ENCODE measurements at places on chromosomes 7 and 10. TPM values are rescaled to one million over a fixed set of nuclear protein-coding genes. Genes with fewer than 3 reads are reported as not detected.

PEX1 gene
- total RNA-seq = 11.6 TPM

DNA sequence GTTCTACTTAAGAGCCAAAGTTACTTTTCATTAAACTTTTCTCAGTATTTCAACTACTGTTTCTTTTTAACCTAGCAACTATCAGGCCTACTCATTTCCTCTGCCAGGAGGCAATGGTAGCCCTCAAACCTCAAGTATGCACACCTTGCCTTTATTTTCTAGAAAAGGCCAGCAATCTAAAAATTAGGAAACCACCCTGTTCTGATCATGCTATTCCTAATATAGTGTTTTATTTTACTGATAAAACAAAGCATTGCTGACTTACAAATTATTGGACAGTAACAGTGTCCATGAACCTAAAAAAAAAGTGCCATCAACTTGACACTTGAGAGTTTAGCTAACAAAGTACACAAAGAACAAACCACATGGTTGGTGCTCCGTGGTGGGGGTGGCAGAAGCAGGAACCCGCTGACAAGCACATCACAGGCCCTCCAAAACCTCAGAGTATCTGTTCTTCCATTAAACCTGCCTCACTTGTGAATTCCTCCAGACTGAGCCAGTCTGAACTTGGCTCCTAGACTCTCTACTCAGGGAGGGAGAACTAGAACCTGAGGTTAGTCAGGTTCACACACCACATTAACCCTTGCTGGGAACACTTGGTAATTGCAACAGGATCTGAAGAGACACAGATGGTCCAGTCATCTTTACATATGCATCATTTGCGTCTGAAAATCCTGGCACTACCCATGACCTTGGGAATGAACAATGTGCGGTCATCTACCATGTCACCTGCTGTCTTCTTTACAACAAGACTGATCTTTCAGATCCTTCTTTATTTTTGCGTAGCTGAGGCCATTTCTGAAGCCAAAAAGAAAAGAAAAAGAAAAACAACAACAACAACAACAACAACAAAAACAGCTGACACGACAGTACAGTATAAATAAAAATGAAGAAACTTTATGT lies 31.9 kb downstream of the PIP4K2A start:
- DNase-seq = peak; percentile 80

DNA sequence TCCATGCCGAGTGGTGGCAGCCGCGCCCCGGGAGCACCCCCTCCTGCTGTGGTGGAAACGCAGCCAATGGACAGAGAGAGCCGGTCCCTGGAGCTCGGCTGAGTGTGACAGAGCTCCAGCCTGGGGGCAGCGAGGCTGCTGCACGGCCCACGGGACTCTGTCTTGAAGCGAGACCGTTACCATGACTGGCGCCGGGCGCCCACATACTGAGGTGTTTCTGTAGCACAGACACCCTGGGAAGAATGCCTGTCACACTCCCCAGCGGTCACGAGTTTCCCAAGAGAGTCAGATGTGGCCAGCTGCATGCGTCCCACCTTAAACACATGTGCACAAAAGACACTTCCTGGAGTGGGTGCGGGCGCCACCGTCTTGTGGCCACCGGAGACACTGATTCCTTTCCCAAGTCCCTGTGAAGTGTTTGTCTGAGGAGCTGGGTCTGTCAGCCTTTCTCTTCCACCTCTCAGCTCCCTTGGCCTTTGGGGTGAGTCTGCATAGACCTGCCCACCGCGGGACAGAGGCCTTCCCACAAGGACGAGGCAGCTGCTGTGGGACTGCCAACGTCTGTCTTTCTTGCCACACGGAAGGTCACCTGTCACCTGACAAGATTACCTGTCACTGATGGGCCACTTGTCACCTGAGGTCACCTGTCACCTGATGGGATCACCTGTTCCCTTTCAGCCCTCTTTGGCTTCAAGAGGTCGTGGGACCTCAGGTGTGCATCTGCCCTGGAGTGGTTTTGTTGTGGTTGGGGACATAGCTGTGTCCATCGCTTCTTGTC lies 94.6 kb downstream of the DNAJB6 start:
- DNase-seq = peak; percentile 26

GRCh38 chr7:130987092-130987491 lies 253.1 kb upstream of the KLF14 start:
- DNase-seq = no peak

HECW1 gene
- total RNA-seq = 12.9 TPM

DNA sequence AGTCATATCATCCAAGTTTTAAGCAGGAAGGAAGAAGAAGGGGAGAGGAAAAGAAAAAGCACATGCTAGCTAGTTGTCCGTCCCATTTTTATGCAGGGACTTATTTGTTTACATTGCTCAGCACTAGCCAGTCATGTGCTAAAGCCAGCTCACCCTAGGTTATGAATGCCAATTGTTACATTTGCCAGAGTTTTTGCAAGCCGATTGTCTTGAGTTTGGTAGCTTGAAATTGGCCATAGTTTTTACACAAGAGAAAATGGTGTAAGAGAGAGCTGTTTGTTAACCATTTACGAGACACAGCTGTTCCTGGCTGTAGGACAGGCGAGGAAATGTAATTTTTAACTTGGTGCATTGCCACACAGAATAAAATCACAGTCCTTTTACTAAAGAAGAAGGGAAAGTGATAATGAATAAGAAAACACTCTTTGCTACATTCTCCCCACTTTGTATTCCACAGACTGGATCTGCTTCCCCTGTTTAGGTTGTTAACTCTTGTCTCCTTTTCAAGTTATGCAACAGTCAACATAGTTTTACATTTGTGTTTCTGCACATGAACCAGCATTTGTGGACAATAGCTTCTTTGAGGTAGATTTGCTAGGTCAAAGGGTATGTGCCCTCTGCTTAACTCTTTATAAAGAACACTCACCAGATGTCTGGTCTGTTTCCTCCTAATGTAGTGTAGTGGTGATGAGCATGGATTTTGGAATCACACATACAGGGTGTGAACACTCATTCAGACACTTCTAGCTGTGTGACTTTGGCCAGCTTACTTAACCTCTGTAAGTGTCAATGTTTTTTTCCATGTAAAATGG lies 357.2 kb downstream of the LRMDA start:
- DNase-seq = peak; percentile 20

RASA4 gene
- total RNA-seq = 6.9 TPM

GRCh38 chr10:132916421-132916841 lies 25.9 kb downstream of the CFAP46 start:
- DNase-seq = no peak

PLXNA4 gene
- 1.4 TPM for total RNA-seq

SNX13 gene
- 51.3 TPM for total RNA-seq

GRCh38 chr7:20226860-20227259 lies 9.7 kb upstream of the MACC1 start:
- DNase-seq = no peak

DNA sequence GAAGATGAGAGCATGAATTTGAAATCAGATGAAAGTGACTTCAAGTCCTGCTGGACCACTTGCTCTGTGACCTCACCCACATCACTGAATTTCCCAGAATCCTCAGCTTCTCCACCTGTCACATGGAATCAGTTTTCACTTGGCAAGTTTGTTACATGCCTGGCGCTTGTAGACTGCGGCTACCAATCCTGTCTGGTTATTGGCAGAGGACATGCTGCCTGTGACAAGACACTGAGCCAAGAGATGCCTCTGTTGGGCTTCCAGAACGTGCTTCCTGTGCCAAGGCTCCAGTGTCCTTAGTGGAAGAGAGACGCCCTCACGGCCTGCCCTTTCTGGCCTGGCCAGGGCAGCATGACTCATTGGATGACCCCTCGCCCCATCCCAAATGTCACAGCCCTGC lies 4.4 kb upstream of the MYL10 start:
- no peak for DNase-seq

NRCAM gene
- 0.78 TPM for total RNA-seq

- no peak for DNase-seq
These were observed 391.7 kb upstream of the KLF6 start for GRCh38 chr10:4176500-4177281.

- DNase-seq = no peak
These were observed 135.1 kb downstream of the VPS50 start for GRCh38 chr7:93367254-93367653.

DNA sequence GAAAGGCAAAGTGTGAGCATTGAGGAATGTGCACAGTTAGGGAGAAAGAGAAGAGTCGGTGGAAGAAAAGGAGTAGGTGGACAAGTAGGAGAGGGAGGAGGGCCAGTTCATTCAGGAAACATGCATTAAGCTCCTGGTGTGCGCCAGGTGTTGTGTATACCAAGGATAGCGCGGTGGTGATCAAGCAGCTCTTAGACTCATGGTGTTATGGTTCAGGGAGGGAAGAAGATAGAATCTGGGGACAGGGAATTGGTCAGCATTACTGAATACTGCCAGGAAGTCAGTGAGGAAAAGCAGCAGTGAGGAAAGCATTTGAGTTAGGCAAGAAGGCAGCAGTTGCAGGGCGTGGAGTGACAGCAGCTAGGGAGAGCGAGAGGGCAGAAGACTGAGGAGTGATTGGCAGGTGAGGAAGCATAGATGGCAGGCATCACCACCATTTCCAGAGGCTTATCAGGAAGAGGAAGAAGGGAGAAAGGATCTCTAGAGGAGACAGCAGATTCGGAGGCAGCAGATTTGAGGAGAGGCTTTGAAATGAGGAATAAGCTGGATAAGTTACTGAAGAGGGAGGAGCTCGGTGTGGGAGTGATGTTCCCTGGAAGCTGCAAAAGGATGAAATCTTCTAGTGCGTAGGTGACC lies 265.6 kb downstream of the GFRA1 start:
- DNase-seq = no peak

PRTFDC1 gene
- total RNA-seq = not detected

GRCh38 chr10:93226619-93227018 lies 152.9 kb downstream of the CYP26A1 start:
- DNase-seq = no peak

- DNase-seq = no peak
These were observed 78.7 kb downstream of the PTPRN2 start for GRCh38 chr7:158508802-158509385.

GRCh38 chr7:32500922-32501341 lies 5.6 kb downstream of the AVL9 start:
- peak; percentile 70 for DNase-seq

AKR1C4 gene
- not detected for total RNA-seq

DNA sequence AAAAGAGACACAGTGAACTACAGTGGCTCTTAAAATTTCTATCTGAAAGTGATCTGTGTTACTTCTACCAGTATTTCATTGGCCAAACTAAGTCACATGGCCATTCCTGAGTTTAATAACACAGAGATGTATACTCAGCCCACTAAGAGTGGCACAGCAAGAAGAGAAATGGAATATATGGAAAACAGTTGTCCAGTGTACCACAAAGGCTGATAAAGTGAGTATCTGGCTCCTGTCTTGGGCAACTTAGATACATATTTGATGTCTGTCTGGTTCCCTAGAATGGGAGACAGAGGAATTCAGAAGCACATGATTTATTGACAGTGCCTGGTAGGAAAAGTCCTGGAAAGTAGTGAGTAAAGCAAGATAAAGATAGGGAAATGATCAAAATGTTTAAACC lies 10.1 kb upstream of the PON1 start:
- no peak for DNase-seq

DNA sequence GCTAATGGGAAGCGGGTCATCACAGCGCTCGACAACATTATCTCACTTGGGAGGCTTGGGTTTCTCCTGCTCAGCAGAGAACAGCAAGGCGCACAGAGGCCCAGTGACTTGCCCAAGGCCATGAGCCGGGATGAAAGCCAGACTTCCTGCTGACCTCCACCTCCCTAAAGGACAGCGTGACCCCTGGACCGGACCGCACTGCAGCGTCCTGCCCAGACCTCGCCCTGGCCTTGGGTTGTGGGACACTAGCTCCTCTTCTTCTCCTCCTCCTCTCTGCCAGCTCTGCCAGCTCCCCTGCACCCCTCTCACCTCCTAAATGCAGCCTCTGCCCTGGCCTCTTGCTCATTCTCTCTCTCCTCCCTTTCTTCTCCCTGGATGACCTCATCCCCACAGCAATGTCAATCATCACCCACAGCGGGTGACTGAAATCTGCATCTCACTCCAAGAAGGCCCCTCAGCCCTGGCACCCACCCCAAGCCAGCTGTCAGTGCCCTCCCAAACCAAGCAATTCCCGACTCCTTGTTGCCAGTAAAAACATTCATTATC lies 19.4 kb downstream of the SPOCK2 start:
- peak; percentile 38 for DNase-seq

GRCh38 chr7:115593111-115593510 lies 437.5 kb downstream of the TFEC start:
- no peak for DNase-seq

DNA sequence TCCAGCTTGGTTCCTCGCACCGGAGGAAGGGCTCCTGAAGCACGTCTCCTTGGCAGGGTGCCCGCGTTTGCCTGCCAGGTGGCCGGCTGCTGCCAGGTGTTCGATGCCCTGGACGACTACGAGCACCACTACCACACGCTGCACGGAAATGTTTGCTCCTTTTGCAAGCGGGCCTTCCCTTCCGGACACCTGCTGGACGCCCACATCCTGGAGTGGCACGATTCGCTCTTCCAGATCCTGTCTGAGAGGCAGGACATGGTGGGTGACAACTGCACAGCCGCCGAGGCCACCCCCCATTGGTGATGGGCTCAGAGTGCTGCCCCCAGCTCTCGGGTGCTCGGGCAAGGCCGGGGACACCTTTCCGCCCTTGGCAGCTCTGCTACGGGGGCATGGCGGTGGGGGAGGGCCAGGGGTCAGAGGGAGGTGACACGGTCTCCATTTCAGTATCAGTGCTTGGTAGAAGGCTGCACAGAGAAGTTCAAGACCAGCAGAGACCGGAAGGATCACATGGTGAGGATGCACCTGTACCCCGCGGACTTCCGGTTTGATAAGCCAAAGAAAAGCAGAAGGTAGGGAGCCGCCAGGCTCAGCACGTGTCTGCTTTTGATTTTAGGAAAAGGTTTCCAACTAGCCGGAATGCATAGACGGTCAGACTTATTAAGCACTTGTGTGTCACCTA lies 1.1 kb downstream of the ZNF511 start:
- DNase-seq = no peak

DNA sequence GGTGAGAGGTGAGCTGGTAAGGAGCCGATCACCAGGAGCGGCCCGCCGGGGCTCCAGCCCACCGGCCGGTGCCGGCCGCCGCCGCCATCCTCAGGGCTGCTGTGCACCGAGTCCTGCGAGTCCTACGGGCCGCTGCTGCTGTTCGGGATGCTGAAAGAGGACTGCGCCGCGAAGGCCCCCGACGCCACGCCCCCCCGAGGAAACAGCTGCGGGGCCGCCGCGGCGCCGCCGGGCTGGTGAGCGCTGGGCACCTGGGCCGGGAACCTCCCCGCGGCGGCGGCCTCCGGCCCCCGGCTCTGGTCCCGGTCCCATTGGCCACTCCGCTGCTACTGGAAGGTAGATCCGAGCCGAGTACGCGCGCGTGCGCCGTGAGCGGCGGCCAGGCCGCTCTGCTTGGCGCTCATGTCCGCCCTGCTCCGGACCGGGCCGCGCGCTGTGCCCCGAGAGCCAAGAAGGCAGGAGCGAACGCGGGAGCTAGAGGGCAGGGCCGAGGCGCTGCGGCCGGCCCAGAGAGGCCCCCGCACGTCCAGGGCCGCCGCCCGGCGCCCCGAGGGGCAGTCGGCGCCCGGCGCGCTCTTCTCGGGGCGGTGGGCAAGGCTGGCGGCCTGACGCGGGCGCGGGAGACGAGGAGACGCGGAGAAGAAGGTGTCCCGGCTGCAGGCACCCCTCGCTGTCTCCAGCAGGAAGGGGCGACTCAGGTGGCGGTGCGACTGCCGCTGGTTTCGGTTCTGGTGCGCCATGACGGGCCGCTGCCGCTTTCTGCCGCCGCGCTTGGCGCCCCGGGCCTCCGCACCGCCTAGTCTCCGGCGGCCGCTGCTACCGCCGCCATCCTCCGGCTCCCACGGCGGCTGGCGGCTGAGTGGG lies 121.3 kb upstream of the WIPF3 start:
- peak; percentile 78 for DNase-seq

HACD1 gene
- total RNA-seq = 61.7 TPM
